ENCODE measurements at places on chromosomes 11 and 22.

DNA sequence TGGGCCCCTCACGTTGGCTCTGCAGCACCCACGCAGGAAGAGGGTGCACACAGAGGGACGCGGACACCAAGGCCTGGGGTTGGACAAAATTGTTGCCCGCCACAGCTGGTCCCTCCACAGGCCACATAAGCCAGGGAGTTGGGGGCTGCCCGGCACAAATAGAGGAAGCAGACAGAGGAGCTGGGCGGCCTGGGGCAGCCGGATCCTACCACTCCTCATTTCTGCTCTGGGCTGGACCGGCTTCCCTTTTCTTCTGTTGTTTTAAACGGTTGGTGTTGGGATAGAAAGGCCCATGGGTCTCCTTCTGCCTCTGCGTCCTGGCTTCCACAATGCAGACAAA, 36.4 kb upstream of the LINC01488 start:
- DNase-seq = no peak

- no peak for DNase-seq
These were observed 1.7 kb upstream of the RTN4RL2 start for GRCh38 chr11:57458410-57459163.

GRCh38 chr11:126497581-126498122, 142.2 kb downstream of the ST3GAL4 start:
- DNase-seq = no peak

DNA sequence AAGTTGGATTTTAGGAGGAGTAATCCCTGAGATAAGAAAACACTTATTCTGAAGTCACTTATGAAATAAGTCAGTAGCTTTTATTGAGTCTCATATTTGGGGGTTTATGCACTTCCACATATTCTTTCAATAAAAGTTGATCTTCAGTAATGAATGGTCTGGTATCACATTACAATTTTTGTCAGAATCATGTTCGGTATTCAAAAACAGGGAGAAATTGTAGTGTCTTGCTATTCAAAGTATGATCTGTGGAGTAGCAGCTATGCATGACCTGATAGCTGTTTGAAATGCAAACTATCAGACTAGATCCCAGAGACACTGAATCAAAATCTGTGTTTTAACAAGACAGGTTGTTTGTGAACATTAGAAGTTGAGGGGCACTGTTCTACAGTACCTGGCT, 857.6 kb downstream of the METTL15 start:
- DNase-seq = no peak

DNA sequence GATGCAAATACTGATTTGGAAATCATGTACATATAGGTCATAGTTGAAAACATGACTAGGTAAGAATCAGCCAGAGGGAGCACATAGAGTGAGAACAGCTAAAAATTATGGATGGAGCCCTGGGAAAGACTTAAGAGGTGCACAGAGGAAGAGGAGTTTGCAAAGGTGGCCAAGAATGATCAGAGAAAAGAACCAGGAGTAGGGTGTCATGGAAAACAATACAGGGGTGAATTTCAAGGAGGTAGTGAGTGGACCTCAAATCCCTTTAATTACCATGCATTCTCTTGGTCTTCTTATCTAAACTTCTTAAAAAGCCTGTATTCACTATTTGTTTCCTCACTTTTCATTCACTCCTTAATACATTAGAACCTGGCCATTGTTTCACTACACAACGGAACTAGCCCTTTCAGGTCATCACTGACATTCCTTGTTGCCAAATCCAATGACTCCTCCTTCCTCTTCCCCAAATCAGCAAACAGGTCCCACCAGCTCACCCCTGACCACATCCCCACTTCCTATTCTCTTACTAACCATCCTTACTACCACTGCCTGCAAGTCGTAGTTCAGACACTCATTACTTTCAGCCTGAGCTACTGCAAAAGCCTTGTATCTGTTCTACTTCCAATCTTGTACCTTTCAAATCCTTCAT, 22.6 kb downstream of the BUD13 start:
- DNase-seq = no peak
